Cerebellar nuclear complex (tissue), 1 donor: ENCODE measurements at places on chromosomes 2 and 18.

GRCh38 chr2:111182121-111182520, 61.4 kb downstream of the BCL2L11 start:
- DNase-seq: no peak

GRCh38 chr2:225083276-225083675, 41.0 kb upstream of the DOCK10 start:
- no peak for DNase-seq

DNA sequence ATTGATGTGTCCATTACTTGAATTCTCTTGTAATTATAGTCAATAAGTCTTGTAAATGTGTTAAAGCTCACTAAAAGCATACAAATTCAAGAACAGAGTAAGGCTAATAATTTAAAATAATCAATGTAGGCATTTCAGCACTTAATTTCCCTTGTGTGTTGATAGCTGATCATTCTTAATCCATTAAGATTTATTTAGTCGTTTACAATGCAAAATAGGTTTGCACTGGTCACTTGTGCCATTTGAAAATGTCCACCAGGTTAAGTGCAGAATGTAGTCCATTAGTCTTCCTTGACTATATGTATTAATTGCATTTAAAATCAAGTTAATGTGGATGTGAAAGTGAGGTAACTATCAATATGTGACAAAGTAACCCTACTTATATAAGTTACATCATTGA, 39.4 kb downstream of the ZNF407 start:
- no peak for DNase-seq

GRCh38 chr2:133598769-133599168, 30.5 kb upstream of the NCKAP5 start:
- DNase-seq: no peak

GRCh38 chr2:196798980-196799379, 503 bp downstream of the GTF3C3 start:
- DNase-seq: no peak

DNA sequence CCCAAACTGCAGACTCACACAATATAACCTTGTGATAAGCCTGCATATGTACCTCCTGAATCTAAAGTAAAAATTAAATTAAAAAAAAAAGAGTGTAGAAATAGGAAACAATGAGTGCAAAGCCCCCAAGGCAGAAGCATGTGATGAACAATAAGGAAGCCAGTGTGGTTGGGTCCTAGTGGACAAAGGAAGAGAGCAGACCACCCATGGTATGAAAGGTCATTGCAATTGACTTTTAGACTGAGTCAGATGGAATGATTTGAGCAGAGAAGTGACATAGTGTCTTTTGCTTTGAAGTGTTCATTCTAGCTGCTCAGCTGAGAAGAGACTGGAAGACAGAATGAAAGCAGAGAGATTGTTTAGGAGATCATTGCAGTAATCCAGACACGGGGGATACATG, 417.1 kb downstream of the RAD51AP2 start:
- no peak for DNase-seq

GRCh38 chr2:1493431-1494126, 80.3 kb downstream of the TPO start:
- no peak for DNase-seq

GRCh38 chr2:48219555-48220436, 310.2 kb upstream of the STON1 start:
- no peak for DNase-seq

DNA sequence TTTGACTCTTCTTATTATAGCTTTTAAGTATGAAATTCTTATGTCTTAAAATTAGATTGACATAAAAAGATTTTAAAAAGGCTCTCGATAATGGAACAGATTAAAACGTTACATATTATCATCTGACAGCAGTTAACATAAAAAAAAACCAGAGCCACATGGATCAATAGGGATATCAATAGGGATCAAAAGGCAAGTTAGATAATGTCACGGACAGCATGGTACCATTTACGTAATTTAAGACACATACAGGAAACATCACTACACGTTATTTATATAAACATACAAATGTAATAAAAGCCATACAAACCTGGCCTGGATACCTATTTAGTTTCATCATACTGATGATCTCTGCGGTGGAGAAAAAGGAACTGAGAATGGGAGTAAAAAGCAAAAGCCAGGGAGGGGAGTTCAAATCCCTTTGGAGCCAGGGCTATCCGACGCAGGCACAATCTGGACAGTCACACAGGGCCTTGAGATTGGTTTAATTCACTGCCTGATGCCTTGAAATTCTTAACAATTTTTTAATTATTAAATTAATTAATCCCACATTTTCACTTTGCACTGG, 227.2 kb downstream of the AFF3 start:
- no peak for DNase-seq

DNA sequence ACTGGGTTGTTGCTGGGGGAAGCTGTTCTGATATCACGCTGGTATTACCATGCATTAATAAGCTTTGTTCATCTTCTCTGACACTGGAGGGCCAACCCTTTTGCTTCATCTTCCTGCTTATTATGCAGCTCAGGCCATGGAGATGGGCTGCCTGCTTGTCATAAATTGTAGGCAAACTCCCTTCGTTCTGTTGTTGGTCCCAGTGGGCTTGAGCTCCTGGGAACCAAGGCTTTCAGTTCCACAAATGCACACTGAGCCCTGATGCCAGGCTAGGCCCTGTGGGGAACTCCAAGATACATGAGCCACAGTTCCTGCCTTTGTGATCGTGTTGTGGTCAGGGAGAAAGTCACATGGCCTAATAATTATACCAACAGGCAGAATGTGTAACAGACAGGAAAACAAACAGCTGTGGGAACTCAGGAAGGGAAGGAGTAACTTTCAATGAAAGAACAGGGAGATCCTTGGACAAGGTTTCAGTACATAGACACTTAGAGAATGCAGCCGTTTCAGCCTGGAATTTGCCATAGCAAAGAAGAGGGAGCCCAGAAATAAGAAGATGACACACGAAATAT, 49.0 kb upstream of the BCL2L11 start:
- no peak for DNase-seq

DNA sequence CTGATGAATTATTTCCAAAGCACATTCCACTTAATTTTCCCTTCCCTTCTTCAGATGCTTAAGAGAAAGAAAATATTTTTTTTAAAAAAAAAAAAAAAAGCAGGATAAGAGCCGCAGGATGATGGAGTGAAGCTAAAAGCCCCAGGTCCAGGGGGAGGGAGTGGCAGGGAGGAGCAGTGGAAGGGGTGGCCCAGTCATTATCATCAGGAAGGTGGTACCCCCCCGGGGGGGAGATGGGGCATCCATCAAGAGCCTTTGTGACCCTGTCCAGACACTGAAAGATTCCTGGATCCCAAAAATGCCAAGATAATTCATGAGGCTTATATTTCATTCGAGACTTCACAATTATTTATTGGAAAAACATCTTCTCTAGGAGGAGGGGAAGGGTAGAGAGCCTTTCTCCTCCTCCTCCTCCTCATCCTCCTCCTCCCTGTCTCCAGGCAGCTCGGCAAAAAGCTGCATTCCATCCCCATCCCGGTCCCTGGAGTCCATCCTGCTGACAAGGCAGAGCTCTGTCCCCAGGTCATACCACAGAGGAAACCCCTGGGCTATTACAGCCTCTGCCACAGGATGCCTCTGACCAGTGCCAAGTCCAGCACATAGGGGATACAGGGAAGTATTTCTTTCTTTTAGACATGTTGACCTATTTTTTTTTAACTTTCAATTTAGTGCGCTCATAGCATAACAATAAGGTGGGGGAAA, 125.3 kb downstream of the TWIST2 start:
- no peak for DNase-seq

DNA sequence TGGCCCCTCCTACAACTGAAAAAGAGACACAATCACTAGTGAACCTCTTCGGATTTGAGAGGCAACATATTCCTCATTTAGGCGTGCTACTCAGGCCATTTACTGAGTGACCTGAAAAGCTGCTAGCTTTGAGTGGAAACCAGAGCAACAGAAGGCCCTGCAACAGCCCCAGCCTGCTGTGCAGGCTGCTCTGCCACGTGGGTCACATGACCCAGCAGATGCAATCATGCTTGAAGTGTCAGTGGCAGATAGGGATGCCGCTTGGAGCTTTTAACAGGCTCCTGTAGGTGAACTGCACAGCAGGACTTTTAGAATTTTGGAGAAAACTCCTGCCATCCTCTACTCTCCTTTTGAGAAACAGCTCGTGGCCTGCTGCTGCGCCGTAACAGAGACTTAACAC, 578.6 kb upstream of the RAB6C start:
- no peak for DNase-seq

DNA sequence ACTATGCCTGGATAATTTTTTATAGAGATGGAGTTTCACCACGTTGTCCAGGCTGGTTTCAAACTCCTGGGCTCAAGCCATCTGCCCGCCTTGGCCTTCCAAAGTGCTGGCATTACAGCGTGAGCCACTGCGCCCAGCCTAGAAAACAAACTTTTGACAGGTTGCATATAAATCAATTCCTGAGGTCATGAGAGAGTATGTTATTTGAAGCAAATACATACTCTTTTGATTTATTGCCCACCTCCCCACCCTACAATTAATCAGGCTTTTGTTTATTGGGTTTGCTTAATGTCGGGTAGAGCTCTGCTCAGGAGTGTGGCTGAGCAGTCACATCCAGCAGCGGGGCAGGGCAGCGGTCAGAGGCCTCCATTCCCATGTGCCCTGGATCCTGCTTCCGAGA, 37.9 kb upstream of the ASB1 start:
- no peak for DNase-seq

DNA sequence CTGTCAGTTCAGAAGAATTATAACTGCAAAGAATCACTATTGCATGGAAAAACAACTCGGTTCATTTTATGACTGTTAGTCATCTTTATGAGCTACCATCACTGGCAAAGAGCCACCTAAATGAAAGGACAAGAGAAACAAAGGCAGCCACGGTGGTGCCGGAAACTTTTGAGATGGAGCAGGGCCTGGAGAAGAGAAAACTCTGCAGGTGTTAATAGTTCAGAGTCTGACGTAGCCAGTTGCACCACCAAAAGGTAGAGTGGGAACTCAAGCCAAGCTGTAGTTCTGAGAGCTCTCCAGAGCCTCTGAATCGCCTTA, 110.9 kb downstream of the FTCDNL1 start:
- no peak for DNase-seq

DNA sequence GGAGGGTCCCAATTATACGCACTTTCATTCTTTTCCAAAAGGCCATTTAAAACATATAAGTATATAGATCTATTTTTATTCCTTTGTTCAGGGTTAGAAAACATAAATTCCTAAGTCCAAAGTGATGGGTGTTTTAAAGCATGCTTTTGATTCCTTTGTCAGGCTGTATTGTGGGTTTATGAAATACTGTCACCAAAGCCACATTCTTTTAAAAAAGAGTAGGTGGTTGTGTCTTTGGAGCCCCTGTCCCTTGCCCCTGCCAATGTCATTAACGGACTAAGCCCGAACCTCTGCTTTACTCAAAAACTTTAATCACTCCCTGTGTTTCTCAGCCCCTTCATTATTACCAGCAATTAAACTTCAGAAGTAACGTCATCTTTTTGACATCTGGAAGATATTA, 104.9 kb upstream of the APCDD1 start:
- DNase-seq: no peak

GRCh38 chr2:95346231-95346737, 49.1 kb downstream of the KCNIP3 start:
- no peak for DNase-seq

- DNase-seq: no peak
These were observed 47.7 kb downstream of the TTC21B start for GRCh38 chr2:165905854-165906253.

DNA sequence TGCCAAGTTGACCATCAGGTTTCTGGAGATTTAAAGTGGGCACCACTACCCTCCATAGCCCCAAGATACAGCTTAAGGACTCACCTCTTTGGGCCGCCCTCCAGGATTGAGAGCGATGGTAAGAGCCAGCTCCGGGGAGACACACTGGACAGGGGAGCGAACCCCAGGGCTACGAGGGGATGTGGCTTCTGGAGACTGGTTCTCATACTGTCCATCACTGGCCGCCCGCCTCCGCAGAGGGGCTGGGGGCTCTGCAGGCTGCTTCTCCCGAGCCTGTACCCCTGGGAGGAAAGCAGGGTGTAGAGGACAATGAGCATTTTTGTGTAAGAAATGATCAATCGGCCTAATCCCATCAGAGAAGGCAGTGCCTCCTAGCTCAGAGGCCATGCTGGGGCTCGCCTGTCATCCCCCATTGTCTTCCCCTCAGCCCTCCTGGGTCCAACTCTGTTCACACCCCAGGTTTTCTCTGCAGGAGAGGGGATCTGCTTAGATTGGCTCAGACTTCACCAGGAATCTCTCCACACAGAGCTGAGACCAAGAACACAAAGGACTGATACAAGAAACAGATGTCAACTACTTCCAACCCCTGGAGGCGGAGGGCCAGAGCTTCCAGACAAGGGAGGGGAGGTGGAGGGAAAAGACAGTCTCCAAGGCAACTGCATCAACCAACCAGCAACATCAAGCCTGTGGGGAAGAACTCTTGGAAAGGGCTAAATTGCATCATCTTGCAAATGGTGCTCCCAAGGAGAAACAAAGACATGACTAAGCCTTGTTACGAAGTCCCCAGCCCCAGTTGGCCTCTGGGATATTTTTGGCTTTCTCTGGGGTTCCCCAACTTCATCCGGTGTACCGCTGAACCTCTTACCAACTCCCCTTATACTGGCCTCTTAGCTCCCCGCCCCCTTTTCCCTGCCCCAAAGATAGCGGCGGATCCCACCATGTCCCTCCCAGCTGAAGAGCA, 166.6 kb downstream of the TNS1 start:
- no peak for DNase-seq
